ENCODE measurements at places on chromosomes 5 and 9.

DNA sequence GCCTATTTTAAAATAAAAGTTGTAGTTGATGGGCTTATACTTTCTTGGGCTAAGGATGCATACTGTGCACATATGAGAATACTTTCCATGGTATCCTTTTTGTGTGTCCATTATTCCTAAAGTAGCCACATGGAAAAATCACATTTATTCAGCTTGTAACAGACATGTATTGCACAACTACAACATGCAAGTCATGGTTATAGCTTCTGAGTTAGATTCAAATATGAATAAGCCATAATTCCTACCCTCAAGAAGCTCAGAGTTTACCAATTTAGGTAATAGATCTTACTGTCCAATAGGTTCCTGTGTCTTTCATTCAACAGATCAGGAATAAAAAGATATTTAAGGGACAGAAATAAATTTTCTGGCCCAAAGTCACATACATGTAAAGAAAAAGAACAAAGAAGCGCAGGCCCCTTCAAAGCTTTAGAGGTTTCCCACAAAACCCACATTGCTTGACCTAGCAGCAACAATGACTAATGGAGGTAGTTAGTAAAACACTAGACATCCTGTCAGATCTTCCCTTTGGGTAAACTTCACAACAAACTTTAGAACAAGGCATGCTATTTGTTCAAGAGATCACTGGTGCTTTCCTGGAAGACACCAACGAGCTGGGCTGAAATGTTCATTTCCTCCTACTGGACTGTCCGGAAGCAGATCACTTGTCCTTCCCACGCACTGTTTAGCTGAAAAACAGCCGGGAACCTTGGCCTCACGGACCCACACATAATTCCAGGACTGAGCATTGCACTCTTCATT, 78.4 kb upstream of the ITGA1 start:
- no peak for DNase-seq

DNA sequence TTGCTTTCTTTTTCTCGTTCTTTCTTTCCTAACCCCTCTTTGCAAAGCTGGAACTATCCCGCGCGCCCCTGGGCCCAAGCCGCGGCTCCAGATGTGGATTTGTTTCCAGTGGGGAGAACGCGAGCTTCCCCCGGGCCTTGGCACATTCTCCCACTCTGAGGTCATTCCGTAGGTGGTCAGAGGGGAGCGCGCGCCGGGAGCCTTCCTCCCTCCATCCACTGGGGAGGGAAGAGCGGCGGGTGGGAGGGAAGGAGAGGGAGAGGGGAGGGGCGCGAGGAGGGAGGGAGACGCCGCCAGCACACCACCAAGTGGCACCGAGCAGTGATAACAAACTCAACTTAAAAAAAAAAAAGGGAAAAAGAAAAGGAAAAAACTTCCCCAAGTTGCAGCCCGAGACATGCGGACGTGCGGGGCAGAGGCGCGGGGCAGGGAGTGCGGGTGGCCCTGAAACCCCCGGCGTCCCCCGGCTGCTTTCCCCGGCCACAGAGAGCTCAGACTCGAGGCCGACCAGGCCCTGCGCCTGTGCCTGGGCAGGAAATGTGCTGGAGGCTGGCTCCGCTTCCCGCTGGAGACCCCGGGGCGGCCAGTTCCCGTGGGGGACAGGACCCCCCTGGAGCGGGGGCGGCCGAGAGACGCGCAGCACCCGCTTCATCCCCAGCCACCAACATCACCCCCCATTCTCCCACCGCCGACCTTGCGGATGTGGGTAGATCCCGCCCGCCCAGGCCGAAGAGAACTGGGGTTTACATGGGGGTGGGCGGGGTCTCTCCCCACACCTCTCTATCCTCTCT, 3.1 kb downstream of the IER5L start:
- DNase-seq: no peak

- DNase-seq: no peak
Observed at GRCh38 chr5:149765932-149766331, 35.8 kb downstream of the PPARGC1B start.

GRCh38 chr5:176810081-176810597, at the start of gene UNC5A:
Gene UNC5A (plus strand): TSS chr5:176810559. CDS start chr5:176810751, 192 bp downstream.
- peak; percentile 20 for DNase-seq

DNA sequence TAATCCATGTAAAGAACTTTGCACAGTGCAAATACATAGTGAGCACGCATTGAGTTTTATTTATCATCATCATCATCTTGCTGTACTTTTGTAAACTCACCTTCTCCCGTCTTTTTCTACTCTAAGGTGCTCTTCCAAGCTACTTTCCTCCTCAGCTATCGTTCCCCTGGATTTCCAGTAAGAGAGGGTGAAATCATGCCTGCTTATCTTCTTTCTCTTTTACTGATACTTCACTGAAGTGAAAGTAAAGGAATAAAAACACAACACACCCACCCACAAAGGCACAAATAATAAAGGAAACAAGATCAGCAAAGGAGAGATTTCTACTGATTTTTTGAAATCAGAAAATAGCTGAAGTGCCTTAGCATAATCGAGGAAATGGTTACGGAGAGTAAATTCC, 509.9 kb downstream of the RAB3C start:
- DNase-seq: no peak

- no peak for DNase-seq
Observed at GRCh38 chr5:168865968-168866367, 286.8 kb upstream of the PANK3 start.

DNA sequence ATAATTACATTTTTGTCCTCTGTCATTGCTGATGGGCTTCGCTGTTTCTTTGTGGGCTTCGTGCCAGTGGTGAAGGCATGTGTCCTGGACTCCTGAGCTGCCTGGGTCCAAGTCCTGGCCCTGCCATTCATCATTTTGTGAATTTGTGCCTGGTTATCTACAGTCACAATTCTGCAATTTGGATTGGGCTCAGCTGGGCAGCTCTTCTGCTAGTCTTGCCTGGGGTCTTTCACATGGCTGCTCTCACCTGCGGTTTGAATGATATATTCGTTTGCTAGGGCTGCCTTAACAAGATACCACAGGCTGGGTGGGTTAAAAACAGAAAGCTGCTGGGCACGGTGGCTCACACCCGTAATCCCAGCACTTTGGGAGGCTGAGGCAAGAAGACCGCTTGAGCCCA, 192.7 kb upstream of the IER5L start:
- no peak for DNase-seq

DNA sequence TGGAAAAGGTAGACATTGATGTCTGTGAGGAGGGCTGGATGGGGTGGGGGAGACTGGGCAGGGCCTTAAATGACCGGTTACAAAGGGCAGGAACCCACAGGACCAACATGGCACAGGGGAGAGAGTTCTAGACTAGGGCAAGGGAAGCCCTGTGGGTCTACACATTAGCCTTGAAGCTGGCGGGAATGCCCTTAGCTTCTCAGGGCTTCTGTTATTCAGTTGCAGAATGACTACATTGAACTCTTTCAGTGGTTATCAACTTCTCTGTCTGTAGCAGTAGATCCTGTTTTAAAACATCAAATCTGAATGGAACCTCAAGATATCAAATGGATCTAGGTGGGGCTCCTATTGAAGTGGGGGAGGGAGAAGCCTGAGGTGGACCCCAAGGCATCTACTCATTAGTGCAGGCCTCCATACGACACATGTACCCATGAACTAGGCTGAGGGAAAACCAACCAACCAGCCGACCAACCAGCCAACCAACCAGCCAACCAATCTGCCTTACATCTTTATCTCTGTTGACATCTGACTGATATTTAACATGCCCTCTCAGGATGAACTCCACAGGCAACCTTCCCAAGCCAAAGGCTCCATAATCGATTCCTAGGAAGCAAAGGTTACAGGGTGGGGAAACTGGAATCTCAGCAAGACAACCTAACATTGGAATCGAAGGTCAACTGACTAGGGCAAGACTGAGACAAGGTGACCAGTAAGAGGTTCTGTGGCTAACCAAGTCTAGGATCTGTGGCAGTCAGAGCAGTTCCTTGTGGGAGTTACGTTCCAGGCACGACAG, 48.3 kb downstream of the DAP start:
- no peak for DNase-seq

DNA sequence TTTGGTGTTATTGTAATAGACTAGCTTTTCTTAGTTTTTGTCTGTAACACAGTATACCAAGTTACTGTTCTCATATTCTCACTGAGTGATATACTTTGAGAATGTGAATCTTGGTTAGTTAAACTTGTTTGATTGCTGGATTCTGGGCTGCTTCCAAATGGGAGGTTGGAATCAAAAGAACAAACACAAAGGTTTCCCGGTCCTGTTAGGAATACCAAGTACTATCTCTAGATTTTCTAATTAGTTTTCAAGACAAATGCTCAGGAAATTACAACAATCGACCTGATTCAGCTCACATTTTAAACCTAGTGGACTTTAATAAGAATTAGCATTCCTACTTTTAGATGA, 244.3 kb downstream of the CSNK1G3 start:
- DNase-seq: no peak
